NCI-H526 treated with DMSO at 0.1 percent for 48 hours (cell line): ENCODE measurements at places on chromosomes 12 and 14.
A peak's percentile ranks its signal among the peaks of the same experiment; 100 is the strongest.

DNA sequence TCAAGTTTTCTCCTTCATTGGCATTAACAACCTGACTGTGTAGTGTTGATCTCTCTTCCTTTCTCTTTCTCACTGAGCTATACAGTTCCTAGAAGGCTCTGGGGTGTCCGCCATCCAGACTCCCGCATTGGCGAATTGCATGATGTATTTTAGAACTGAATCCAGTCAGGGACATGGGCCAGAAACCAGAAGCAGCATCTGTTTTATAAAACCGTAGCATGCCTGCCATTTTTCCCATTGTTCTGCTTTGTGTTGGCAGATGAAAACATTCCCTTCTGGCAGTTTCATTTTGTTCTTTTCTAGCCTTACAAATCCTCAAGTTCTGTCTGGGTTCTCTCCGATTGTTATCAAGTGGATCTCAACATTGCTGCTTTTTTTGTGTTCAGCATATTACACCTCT lies 268.3 kb upstream of the SEL1L start:
- no peak for DNase-seq

DNA sequence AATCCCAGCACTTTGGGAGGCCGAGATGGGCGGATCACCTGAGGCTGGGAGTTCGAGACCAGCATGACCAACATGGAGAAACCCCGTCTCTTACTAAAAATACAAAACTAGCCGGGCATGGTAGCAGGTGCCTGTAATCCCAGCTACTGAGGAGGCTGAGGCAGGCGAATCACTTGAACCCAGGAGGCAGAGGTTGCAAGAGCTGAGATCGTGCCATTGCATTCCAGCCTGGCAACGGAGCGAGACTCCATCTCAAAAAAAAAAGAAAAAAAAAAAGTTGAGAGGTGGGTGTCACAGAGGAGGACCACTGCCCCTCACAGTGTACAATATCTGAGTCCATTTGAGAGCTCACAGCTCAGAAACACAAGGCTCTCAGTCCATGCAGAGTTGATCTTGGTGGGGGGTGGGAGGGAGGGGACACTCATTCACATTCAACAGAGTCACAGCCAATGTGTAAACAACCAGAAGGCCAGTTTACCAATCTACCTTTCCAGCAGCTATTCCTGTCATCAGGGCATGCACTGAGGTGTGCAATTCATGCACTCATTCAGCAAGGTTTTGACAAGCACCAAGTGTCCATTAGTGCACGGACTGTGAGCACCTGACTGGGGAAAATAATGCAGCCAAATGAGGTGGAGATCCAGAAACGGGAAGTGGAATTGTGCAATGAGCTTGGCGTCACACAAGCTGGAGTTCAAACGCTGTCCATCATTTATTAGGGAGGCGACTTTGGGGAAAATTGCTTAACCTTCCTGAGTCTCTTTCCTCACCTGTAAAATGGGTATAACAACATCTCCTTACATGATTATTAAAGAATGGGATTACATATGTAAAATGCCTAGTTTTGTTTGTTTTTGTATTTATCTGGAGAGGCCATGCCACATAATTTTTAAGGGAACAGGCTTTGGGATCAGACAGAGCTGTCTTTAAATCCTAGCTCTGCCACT lies 4.4 kb upstream of the EIF5 start:
- peak; percentile 38 for DNase-seq

- no peak for DNase-seq
Measured at GRCh38 chr14:95760596-95760995, 46.7 kb upstream of the TCL1A start.

- no peak for DNase-seq
Measured at GRCh38 chr12:97977870-97978405, 515.3 kb downstream of the RMST start.

- DNase-seq, result no peak
Measured at GRCh38 chr12:52199294-52199919, 7.6 kb upstream of the KRT80 start.

DNA sequence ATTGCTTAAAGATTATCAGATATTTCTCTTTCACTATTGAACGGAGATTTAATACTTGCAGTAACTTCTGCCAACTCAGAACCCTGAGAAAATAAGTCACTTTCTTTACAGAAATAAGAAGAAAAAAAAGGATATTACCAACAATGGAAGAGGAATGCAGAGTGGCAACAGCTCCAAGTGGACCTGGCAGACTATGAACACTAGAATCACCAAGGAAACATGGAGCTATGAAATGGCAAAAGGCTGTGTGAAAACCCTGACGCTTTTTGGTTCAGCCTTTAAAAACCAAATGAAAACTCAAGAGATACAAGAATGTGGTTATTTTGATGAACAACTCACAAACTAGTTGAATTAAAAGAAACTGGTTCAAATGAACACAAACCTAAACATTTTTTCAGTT lies 17.7 kb downstream of the DTD2 start:
- DNase-seq, result no peak

DNA sequence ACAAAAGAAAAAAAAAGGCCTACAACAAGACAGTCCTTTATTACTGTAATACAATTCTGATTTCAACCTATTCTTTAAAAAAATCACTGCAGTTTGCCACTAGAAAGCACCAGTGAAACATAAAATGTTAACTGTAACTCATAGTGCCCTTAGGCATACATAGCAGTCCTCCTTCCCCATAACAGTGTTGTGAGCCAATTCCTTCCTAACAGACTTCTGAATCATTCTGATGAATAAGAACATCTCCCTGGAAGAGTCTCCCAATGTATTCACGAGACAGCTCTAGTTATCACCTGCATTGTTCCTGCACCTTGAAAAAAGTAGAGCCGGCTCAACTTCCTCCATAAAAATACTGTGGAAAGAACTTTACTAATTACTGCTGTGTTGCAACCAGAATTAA lies 213.6 kb upstream of the FSCB start:
- DNase-seq, result no peak

GRCh38 chr12:34390171-34390841 lies 368.0 kb downstream of the ALG10 start:
- DNase-seq, result no peak
